Astrocyte (in vitro differentiated cells and primary cell): ENCODE measurements at places on chromosomes 3 and 15. TPM values are rescaled to one million over a fixed set of nuclear protein-coding genes. Genes with fewer than 3 reads are reported as not detected.
A peak's percentile ranks its signal among the peaks of the same experiment; 100 is the strongest.

Gene PDZRN3
- total RNA-seq = 19.8 and 25.2 TPM in 2 replicates

- H3K4me1 ChIP-seq = peaks cover 11% of the 10 kb centered on the region
- peak within 1 kb of the TSS; percentile 70 for H3K27ac ChIP-seq
- peak within 1 kb of the TSS; percentile 65 for H3K4me3 ChIP-seq
- H3K27me3 ChIP-seq = peaks cover 6% of the 10 kb centered on the region
- peaks cover 4% of the 10 kb centered on the region for H3K36me3 ChIP-seq
Measured at GRCh38 chr3:45226206-45226915, at the start of gene TMEM158. TMEM158 (minus strand) TSS chr3:45226287; CDS start chr3:45226027, 260 bp downstream.

DNA sequence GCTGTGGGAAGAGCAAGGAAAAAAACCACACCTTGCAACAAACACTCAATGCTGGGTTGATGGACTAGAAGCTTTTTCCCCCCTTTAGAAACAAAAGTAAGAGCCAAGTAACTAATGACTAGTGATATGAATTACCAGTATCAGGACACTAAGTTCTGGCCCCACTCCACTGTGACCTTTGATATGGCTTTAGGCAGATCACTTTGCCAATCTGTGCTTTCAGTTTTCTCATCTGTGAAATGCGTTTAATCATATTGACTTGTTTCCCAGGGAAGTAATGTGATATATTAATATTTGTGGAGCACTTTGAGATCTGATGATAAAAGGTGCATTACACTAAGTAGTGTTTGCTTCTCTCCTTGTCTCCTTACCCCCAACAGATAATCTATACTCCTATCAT is 319.3 kb upstream of the SATB1 start:
- no peaks in the 10 kb centered on the region for H3K27me3 ChIP-seq
- no peak overlapping the region for H3K4me3 ChIP-seq
- H3K27ac ChIP-seq = no peak overlapping the region
- no peaks in the 10 kb centered on the region for H3K36me3 ChIP-seq
- no peaks in the 10 kb centered on the region for H3K4me1 ChIP-seq

DNA sequence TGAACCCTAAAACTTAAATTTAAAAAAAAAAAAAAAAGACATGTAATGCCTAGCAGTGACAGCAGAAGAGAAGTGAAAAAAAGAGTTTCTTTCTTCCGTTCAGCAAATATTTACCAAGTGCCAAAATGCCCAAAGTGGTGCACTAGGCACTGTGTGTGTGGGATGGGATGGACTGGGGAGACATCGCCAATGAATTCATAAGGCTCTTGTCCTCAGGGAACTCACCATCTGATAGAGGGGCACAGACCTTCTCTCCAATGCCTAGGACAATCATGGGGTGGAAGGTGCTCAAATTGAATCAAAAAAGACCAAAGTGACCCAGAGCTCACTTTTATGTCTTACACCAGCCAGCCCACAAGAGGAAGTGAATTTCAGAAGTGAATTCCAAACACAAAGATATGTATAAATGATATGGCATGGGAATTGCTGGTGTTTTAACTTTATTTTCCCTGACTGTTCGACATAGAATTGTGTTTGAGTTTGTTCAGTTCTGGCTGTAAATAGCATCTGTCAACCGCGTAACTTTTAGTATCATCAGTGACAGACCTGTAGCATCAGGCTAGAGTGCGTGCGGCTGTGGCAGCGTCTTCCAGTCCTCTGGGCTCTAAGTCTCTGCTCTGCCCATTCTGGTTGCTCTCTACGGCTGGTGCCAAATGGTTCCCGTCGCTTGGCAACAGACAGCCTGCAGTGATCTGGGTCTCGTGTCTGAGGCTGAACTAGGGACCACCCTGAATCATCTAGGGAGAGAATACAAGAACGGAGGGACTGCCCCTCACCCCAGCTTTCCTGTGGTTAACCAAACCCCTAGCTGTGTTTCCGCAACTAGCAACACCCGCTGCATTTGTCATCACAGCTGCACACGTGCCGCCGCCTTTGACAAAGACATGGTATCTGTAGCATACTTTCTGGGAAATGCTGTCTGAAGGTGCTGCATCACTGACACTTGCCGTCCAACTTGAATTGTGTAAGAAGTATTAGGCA is 154.0 kb upstream of the THBS1 start:
- no peaks in the 10 kb centered on the region for H3K36me3 ChIP-seq
- peaks cover 31% of the 10 kb centered on the region for H3K4me1 ChIP-seq
- H3K4me3 ChIP-seq = peak overlapping the region; percentile 5
